ENCODE measurements at places on chromosomes 7 and 10.

GRCh38 chr7:369476-370258 is 79.7 kb downstream of the FOXL3 start:
- DNase-seq, result no peak

DNA sequence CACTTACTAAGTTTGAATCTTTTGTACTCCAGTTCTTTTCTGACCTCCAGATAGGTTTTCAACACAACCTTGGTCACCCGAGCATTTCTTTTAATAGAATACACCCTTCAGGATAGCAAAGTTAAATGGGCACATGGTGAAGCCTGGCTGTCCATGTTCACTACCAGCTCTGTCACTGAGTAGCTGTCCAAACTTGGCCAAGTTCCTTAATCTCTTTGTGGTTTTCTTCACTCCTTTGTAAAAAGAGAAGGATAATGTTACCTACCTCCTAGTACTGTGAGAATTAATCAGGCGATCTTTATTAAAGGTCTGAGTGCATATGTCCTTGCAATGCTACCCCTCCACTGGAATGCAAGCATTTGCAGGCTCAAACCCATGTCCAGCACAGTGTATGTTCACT is 128.1 kb upstream of the PTPRZ1 start:
- DNase-seq, result no peak

- no peak for DNase-seq
Measured at GRCh38 chr7:108055611-108056021, 52.7 kb upstream of the LAMB1 start.

DNA sequence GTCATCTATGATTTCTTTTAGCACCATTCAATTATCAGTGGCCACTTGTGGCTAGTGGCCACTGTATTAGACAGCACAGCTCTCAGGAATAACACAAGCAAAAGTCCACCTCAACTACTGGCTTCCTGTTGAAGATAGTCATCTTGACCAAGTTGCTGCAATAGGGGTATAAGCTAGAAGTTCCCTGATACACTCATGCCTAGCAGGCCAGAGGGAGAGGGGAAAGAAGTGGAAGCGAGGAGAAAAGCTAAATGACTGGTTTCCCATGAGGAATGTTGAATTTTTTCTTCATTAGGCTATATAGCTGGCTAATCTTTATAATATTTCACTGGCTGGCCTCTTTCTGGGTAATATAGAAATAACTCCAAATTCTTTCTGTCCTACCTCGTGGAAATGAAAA is 327.5 kb upstream of the MEOX2 start:
- DNase-seq, result no peak

Measured in choroid plexus epithelial cell (primary cell).